ENCODE measurements at places on chromosomes 13 and 19.

DNA sequence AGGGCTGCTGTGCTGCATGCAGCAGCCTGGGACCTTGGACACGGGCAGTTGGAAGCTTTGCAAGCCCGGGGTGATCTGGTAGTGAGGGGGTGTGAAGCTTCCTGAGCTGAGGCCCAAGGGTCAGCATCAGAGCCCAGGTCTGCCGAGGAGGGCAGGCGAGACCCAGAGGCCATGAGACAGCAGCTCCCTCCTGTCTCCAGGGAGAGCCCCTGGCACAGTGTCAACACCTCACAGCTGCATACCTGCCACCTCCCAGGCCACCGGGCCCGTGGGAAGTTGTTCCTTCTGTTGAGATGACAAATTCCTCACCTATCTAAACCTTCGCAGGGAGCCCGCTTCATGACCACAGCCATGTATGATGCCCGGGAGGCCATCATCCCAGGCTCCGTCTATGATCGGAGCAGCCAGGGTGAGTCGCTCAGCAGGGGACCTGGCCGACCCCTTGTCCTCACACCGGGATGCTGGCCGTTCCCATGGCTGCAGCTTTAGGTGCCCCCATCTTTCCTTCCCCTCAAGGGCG lies 32.1 kb downstream of the CERS1 start:
- DNase-seq: no peak

DNA sequence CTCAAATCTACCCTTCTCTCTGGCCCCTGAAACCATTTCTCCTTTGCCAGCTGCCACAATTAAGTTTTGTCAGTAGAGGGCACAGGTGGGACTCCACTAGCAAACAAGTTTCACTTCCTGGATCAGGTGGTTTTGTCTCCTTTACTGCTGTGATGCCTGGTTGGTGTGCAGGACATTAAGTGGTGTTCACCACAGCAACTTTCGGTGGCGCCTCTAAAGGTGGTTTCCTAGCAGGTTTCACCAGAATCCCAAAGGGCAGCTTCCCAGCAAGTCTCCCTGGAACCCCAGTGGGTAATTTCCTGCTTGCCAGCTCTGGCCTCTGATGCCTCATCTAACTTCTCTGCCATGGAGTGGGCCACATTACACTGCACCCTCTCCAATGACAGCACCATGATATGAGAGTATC lies 16.6 kb downstream of the MED4 start:
- no peak for DNase-seq

GRCh38 chr13:28246891-28247290 lies 108.5 kb downstream of the PAN3 start:
- DNase-seq: no peak

- DNase-seq: no peak
Observed at GRCh38 chr13:67519356-67519755, 289.2 kb upstream of the PCDH9 start.

- DNase-seq: no peak
Observed at GRCh38 chr13:40779796-40780285, 8.9 kb upstream of the MRPS31 start.
